ENCODE measurements at places on chromosomes 11 and 22.

GRCh38 chr11:70594031-70594430, 195.7 kb downstream of the CTTN start:
- DNase-seq = no peak

GRCh38 chr11:134224710-134225664, 516 bp downstream of the VPS26B start:
- no peak for DNase-seq

GRCh38 chr22:45688600-45689080, 17.0 kb downstream of the ATXN10 start:
- DNase-seq = peak; percentile 92

DNA sequence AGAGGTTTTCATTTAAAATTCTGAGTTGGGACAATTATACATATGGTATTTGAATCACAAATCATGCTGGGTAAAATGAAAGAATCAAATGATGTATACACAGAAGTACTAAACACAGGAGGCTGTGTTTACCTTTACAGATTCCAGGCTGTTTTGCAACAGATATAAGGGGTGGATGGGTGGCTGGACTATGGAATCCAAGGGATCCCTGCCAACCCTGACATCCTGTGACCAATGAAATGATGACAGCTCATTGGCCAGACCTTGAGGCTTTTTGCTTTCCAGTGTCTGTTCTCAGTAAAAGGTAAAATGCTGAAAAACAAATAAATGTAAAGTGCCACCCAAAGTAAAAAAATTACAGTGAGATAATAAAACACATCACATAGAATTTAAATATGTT, 3.3 kb upstream of the DDI1 start:
- DNase-seq = peak; percentile 88

- DNase-seq = no peak
These were observed 6.5 kb upstream of the USP28 start for GRCh38 chr11:113881856-113882255.

- no peak for DNase-seq
These were observed 760 bp upstream of the MAPK8IP1 start for GRCh38 chr11:45884596-45885185.

GRCh38 chr11:31792456-31792855, 18.7 kb downstream of the PAX6 start:
- DNase-seq = no peak

- no peak for DNase-seq
These were observed 1.5 kb downstream of the SERPIND1 start for GRCh38 chr22:20775342-20775895.

DNA sequence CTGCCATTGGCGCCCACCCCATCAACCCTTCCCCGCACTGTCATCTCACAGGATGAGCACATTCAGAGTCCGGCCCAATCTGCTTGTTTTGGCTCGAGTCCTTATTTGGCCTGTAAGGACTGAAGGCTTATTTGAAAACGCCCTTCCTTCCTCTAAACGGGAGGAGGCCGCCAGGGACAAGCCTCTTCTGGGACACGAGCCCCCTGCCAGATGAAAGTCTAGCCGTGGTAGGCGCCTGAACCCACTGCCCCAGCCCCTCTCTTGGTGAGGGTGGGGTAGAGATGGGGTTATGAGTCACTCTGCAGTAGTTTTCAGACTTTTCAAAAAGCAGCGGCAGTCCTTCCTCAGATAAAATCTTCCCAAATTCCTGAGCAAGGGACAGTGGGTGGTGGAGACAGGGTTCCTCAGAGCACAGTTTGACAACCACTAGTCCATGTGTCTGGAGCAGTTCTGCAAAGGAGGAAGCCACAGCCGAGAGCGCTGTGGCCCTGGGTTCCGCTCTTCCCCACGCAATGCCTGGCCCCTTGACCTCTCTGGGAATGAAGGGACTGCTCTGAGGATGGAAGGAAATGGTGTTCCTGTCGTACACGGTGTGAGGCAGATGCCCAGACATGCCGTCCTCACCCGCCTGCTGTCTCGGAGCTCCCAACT, 57.0 kb downstream of the MYH9 start:
- DNase-seq = no peak

DNA sequence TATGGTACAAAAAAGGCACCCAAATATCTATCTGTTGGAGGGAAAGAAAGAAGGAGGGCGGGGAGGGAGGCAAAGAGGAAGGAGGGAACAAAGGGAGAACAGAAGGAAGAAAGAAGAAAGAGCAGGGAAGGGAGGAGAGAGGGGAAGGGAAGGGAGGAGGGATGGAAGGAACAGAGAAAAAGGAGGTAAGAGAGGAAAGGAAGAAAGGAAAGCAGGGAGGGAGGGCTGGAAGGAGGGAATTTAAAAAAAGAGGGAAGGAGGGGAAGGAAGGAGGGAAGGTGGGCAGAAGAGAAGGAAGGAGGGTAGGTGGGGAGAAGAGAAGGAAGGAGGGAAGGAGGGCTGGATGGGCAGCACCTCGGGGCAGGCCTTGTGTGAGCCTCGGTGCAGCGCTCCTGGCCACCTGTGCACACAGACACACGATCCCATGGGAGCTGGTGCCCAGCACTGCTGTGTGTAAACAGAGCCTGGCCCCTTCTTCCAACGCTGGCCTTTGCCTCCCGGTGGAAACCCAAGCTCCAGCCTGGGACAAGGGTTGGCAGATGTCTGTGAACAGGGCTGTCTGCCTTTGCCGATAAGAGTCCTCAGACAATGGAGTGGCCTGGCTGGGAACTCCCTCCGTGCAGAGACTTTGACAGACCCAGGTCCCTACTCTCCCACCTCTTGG, 23.2 kb downstream of the SMIM38 start:
- DNase-seq = no peak

- no peak for DNase-seq
These were observed 69.8 kb downstream of the FBLN1 start for GRCh38 chr22:45572444-45572843.

GRCh38 chr11:78020246-78020645, 2.8 kb downstream of the KCTD14 start:
- no peak for DNase-seq

DNA sequence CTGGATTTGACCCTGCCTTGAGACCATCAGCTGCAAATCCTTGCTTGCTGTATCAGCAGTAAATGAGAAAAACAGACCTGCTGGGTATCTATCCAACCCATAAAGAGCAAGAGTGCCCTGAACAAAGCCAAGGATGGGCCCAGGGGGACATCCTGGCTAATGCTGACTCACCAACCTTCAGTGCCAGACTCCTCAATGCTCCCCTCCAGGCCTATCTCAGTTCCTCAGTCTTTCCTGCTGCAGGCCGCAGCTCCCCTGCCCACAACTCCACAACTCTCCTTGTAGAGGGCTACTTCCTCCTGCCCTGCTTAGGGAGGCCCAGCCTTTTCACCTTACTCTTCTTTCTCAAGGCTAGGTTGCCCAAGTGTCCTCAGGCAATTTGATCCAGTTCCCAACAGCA, 2.6 kb downstream of the LAMTOR1 start:
- no peak for DNase-seq

DNA sequence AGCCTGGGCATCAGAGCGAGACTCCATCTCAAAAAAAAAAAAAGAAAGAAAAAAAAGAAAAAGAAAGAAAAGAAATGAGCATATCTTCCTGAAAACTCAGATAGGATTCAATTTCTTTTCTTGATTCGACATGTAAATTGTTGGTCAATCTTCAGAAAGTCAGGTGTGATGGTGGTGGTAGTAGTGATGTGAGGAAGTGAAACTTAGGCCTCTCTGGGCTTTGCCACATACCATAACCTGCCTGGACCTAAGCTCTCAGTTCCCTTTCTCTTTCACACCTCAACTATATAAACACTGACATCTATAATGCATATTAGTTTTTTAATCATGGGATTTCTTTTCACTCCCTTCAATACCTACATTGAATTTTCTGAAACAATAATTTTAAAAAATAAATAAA, 98.0 kb upstream of the TBCEL start:
- DNase-seq = no peak

DNA sequence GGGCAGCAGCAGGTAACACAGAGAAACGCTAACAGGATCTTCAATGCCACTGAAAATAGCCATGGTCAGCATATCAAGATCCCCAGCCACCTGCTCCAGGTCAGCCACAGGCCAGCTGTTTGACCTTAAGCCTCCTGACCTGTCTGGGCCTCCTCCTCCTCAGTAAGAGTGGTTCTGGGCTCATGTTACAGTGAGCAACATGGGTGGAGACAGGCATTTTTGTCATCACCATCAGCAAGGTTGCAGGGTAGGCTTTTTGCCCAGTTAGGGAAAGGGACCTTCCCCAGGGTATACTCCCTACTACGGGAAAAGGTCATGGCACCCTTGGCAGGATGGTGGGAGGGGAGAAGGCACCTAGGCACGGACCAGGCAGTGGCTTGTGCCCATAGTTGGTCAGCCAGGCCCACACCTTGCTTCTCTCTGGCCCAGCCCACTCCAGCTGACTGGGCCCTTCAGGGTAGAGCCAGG, 131.8 kb upstream of the PARVA start:
- no peak for DNase-seq

DNA sequence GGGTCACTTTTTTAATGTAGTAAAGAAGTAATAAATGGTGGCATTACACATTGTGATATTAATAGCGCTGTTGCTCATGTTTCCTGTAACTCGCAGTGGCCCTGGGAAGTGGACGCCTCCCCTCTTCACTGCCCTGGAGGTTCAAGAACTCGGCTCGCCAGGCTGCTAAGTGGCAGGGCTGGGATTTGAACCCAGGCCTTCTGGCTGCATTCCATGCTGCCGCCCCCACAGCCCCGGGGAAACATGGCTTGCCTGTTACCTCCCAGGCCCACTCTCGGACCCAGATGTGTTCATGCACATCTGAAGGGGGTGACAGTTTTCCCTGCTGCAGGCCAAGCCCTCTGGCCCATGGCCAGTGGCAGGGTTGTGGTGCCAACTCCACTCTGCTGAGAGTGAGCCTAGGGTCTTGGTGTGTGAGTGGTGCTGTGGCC, 25.0 kb upstream of the MGAT3 start:
- no peak for DNase-seq

GRCh38 chr11:133228471-133229329, 303.6 kb downstream of the OPCML start:
- DNase-seq = no peak

DNA sequence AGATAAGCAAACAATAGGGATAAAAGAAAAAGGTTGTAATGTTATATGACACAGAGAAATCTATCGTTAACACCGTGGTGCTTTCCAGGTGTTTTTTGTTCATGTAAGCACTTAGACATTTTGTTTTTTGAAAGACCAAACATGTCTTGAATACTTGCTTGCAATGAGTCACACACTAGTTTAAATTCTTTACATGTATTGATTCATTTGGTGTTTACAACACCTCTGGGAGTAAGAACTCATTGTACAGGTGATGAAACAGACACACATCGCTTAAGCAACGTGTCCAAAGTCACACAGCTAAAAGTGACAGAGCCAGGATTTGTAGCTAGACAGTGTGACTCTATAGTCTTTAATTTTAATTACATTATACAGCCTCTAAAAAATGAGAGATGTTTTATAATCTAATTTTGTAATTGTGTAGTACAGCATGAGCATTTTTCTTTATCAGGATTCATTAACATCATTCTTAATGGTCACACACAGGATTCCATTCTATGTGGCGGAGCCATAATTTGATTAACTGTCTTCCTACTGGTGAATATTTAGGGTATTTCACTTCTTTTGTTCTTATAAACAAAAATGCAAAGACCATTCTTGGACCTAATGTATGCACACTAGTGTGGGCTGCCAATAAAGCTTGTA, 148.8 kb downstream of the DBX1 start:
- no peak for DNase-seq

DNA sequence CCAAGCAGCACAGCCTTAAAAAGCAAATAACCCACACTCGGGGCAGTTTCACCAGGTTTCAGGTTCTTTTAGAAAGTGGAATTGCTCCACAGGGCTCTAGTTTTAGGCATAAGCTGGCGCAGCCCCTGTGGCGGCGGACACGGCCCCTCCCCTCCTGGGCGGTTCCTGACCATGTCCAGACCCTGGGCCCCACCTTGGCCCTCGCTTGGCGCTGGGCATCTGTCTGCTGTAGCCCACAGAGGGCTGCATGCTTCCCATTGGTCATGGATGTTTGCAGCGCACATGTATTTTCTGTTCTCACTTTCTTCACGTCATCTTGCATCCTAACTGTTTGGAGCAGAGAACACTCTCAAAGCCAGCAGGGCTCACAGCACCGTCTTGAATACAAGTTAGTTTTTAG, 244.3 kb downstream of the BRD1 start:
- DNase-seq = no peak

DNA sequence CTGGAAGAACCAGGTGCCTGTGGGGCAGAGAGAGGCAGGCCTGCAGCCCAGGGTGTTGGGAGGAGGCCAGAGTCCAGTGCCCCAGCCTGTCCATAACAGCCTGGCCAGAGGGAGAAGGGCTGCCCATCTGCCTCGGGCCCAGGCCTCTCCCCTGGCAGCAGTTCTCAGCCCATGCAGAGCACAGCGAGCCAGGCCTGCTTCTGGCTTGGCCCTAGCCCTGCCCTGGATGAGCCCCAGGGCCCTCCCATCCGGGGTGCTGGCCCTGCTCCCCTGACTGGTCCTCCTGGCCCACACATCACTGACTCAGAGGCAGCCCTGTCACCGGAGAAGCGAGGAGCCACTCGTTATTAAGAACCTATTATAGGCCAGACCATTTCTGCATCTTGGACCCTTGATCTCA, 19.7 kb upstream of the MYRF start:
- DNase-seq = no peak

DNA sequence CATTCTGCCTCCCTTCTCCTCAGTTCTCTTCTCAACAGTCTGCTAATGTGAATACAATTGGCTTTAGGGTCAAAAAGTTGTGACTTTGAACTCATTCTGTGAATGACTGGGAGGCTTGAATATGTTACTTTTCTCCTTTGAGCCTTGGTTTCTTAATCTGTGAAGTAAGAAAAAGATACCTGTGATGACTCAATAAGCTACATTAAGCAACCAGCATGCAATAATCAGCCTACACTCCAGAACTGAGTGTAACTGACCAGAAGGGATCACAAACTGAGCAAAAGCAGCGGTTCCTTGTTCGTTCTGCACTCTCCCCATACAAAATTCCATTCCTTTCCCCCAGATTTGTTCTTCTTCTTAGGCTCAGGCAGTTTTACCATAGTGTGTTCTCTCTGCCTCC, 23.4 kb downstream of the ZNF202 start:
- DNase-seq = no peak

DNA sequence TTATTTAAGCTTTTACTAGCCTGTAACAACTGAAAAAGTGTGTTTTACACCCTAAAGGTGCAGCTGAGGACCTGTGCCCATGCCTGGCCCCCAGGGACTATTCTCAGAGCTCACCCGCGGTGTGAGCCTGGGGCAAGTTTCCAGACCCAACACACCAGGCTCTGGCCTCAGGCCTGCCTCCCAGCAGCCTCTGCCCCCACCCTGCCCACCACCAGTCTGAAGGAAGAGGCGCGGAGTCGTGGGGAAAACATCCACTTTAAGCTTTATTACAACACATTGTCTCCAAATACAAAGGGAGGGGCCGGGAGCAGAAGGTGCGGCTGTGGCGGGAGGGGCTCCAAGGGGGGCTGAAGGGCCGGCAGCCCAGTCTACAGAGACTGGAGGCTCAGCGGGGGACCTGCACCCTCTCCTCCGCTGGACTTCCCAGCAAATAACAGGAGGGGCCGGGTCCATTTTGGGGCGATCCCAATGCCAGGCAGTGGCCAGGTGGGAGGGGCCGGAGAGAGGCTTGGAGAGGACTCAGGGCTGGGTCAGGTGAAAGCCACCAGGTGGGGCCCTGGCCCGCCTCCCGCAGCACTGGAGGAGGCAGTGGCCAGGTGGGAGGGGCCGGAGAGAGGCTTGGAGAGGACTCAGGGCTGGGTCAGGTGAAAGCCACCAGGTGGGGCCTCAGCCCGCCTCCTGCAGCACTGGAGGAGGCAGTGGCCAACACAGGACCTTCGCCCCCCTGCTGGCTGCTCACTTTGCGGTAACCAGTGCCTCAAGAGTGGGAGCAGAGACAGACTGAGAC, 18.1 kb downstream of the DUSP8 start:
- DNase-seq = no peak

Measured in NCI-H226 (cell line).